ENCODE measurements at places on chromosomes 7 and 10. TPM values are rescaled to one million over a fixed set of nuclear protein-coding genes. Genes with fewer than 3 reads are reported as not detected.

- H3K4me3 ChIP-seq = no peak overlapping the region
- no peak overlapping the region for H3K27ac ChIP-seq
- no peaks in the 10 kb centered on the region for H3K27me3 ChIP-seq
- H3K36me3 ChIP-seq = no peaks in the 10 kb centered on the region
- no peaks in the 10 kb centered on the region for H3K4me1 ChIP-seq
These were observed 73.2 kb upstream of the ST8SIA6 start for GRCh38 chr10:17527514-17528146.

- no peak for DNase-seq
- H3K27me3 ChIP-seq = no peaks in the 10 kb centered on the region
- no peaks in the 10 kb centered on the region for H3K36me3 ChIP-seq
- no peak overlapping the region for H3K27ac ChIP-seq
- H3K4me1 ChIP-seq = peaks cover 5% of the 10 kb centered on the region
- H3K4me3 ChIP-seq = no peak overlapping the region
These were observed 102.0 kb downstream of the PRKAG2 start for GRCh38 chr7:151774951-151775350.

The RHOBTB1 gene
- not detected for polyA plus RNA-seq

- no peaks in the 10 kb centered on the region for H3K27me3 ChIP-seq
- no peak overlapping the region for H3K4me3 ChIP-seq
- DNase-seq = no peak
- H3K36me3 ChIP-seq = peaks cover 6% of the 10 kb centered on the region
- H3K4me1 ChIP-seq = no peaks in the 10 kb centered on the region
These were observed 32.5 kb downstream of the NUB1 start for GRCh38 chr7:151374139-151374538.

DNA sequence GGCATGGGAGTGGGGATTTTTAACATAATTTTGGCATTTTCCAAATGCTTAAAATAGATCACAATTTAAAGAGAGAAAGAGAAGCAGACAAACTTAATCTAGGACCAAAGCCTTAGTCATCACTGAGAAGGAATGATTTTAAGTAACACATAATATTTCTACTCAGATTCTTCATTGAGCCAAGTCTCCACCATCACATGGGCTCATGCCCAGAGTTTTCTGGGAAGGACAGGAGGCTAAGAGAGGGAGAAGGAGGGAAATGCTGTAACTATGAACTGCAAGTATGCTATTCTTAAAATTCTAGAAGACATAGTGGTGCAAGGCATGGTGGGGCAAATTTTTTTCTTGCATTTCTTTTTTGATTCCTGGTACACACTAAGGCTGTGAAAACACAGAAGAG is 23.8 kb upstream of the UBE2D1 start:
- H3K27ac ChIP-seq = no peak overlapping the region
- no peaks in the 10 kb centered on the region for H3K4me1 ChIP-seq
- H3K36me3 ChIP-seq = no peaks in the 10 kb centered on the region
- no peak overlapping the region for H3K4me3 ChIP-seq

- no peaks in the 10 kb centered on the region for H3K27me3 ChIP-seq
- DNase-seq = no peak
- peaks cover 6% of the 10 kb centered on the region for H3K4me1 ChIP-seq
These were observed 53.4 kb downstream of the TMEM209 start for GRCh38 chr7:130151591-130152492.

DNA sequence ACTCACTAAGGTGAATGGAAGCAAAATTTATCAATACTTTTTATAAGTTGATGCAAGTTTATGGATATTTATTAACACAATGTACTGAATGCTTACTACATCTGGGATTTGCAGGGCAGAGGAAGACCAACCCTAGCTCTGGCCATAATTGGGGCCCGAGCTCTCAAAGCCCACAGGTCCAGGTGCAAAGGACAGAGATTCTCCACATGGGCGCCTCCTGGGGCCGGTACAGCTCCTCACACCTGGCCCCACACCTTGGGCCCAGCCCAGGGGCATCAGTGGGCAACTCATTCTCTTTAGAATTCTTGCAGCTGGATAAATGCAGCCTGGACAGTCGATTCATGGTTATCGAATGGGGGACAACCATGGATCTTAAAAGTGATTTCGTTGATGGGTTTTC is 47.1 kb downstream of the CALML3 start:
- no peaks in the 10 kb centered on the region for H3K36me3 ChIP-seq
- no peak for DNase-seq
- H3K27ac ChIP-seq = no peak overlapping the region
- no peaks in the 10 kb centered on the region for H3K27me3 ChIP-seq

DNA sequence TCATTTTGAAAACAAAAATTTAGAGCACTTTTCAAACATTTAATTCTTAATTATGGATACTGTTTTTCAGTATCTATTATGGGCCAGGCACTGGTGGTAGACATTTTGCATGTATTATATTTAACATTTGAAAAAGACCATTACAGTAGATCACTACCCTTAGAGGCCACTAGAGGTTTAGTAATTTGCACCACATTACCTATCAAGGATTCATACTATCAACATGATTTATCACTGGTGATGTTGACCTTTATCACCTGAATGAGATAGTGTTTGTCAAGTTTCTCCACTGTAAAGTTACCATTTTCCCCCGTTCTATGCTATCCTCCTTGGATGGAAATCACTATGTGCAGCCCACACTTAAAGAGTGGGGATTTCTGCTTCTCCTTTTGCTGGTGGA is 4.4 kb upstream of the SNX13 start:
- H3K27me3 ChIP-seq = no peaks in the 10 kb centered on the region
- no peaks in the 10 kb centered on the region for H3K36me3 ChIP-seq
- H3K4me3 ChIP-seq = no peak overlapping the region
- DNase-seq = no peak

The KIF11 gene
- 0.19 TPM for polyA plus RNA-seq

DNA sequence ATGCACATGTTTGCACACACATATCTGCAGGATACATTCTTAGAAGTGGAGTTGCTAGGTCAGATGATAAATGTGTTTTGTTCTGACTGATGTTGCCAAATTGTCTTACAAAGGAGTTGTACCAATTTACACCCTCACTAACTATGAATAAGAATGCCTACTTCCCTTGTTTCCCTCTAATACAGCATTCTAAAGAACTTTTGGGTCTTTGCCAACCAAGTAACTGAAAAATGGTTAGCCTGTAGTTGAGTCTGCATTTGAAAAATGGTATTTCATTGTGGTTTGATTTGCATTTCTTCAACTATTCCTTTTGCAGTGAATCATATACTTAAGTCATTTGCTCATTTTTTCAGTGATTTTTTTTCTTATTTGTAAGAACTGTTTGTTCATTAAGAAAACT is 48.4 kb downstream of the TMEM26 start:
- H3K27ac ChIP-seq = no peak overlapping the region
- H3K36me3 ChIP-seq = no peaks in the 10 kb centered on the region
- H3K4me3 ChIP-seq = no peak overlapping the region
- no peak for DNase-seq
- H3K4me1 ChIP-seq = no peaks in the 10 kb centered on the region
- H3K27me3 ChIP-seq = no peaks in the 10 kb centered on the region

GRCh38 chr10:44723082-44723481 is 188.1 kb upstream of the TMEM72 start:
- no peaks in the 10 kb centered on the region for H3K4me1 ChIP-seq
- DNase-seq = no peak
- H3K27me3 ChIP-seq = no peaks in the 10 kb centered on the region
- no peak overlapping the region for H3K4me3 ChIP-seq
- no peaks in the 10 kb centered on the region for H3K36me3 ChIP-seq
